Stimulated activated CD4-positive, alpha-beta T cell treated with anti-CD3 and anti-CD28 coated beads, Interleukin-15, amount 100 ng/mL, for 1 hour (primary cell): ENCODE measurements at places on chromosomes 3 and 15.

- no peak for DNase-seq
Measured at GRCh38 chr3:97940034-97940433, 32.2 kb downstream of the RIOX2 start.

- DNase-seq = no peak
Measured at GRCh38 chr3:155024006-155024638, 56.0 kb upstream of the MME start.

DNA sequence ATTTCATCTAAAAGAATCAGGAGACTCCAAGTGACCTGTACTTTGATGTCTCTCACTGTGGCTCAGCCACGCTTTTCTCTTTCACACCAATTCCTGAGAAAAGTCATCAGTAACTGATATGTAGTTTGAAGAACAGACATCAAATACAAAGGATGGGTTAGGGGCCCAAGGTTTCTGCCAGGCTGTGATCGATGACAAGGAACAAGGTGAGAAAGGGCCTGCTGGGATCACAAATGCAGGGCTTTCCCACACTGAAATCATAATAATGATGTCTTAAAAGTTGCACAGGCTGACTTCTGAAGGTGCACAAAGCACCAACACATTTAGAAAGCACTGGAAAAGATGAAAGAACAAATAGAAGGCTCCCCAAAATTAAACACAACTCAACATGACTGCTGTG, 396.9 kb downstream of the MAGI1 start:
- no peak for DNase-seq

- DNase-seq = no peak
Measured at GRCh38 chr3:73094129-73094528, 32.7 kb downstream of the EBLN2 start.

DNA sequence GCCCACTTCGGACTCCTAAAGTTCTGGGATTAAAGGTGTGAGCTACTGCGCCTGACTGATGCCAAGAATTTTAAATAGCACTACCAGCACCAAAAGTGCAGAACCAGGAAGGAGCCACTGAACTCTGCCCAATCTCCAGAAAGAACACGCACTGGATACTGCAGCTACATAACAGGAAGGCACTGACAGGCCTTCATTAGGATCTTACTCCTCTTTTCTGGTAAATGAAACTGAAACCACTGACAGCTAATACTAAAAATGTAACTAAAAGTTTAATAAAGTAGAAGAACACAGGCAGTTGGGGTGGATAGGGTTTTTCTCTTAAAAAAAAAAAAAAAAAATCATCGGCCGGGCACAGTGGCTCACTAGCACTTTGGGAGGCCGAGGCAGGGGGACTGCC, 74.1 kb upstream of the CHRM5 start:
- DNase-seq = no peak

- no peak for DNase-seq
Measured at GRCh38 chr3:150302246-150302645, 105.9 kb upstream of the TSC22D2 start.

DNA sequence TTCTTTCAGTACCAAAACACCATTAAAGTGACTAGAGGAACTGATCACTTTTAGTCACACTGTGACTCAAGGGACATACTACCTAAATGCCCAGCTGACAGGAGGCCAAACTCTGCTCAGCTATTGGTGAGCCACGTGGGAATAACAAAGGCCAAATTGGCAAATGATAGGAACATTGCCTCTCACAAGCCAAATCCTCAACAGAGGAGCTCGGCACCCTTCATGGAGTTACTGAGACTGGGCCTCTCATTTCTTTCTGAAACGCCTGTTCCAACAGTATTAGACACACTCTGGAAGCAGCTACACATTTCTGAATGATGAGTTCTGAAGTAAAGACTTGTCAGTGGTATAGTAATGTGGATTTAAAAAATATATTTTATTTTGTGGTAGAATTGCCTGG, 166.0 kb upstream of the COL8A1 start:
- no peak for DNase-seq

- DNase-seq = no peak
Measured at GRCh38 chr15:70358011-70358819, 260.5 kb upstream of the TLE3 start.

GRCh38 chr15:70514251-70514650, 249.1 kb downstream of the UACA start:
- DNase-seq = no peak

DNA sequence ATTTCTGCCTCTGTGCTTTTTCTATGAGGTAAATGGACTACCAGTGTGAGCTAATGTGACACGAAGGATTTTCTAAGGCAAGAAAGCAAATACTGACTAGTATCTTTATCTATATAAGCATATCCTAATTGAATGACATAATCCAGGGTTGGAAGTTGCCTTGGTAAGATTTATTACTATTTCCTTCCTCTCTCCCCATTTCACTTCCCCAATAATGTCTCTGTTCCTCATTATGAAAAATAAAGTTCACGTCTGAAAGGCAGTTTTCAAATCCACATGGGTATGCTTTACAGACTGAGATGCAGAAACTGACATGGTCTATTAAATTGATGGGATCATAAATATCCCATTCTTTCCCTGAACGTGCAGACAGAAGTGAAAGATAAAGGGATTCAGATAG, 86.0 kb downstream of the DTWD1 start:
- no peak for DNase-seq

DNA sequence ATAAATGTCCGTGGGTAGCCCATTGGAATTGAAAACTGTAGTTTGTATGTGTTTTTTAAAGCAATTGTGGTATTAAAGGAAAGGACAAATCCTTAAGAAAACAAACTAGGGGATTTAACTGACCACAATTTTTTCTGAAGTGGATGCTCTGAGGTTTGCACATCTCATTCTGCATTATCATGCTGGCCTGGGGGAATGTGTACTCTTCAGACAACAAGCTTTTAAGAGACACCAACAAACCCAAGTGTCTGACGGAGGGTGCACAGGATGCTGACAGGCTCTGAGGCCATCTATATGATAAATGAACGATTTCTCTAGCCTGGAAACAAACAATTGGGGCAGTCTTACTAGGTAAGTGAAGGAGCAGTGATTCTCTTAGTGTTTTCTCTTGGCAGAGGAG, 9.1 kb downstream of the LINS1 start:
- DNase-seq = no peak

- no peak for DNase-seq
Measured at GRCh38 chr3:116709479-116709878, at the start of gene TUSC7. TUSC7 (plus strand) TSS chr3:116709779.

DNA sequence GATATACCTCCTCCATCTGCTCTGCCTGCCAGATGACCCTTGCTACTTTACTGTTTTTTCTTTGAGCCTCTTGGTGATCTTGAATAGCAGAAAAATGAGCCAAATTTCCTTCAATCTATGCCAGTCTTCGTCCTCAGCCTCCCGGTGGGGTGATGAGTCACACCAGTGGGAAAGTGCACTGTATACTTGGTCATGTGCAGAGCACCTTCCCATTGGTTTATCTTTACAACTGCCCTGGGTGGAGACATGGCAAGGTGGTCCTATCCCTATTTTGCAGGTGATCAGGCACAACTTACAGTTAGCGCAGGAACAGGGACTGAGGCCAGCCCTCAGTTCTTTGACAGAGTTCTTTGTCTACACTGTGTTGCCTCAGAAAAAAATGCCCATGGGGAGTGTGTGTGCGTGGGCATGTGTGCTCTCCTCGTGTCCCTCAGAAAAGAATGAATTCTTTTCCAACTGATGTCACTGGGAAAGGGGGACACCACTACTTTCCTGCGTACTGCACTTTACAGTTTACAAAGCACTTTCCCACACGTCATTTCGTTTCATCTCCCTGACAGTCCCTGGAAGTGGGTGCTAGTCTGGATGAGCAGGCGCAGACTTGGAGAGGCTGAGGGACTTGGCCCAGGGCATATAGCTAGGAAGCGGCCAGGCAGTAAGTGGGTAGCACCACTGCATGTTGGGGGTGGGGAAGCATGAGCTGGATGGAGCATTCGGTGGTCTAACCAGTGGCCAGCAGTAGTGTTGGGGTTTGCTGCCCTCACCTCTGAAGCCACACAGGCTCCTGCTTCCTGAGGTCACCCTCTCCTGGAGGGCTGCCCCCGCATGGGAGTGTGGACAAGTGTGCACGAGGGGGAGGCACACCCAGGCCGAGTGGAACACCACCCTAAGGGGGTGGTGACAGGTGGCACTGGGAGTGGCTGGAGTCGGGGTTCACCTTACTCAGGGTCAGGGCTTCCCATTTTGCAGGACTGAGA, 24.1 kb downstream of the SMAD3 start:
- DNase-seq = no peak

DNA sequence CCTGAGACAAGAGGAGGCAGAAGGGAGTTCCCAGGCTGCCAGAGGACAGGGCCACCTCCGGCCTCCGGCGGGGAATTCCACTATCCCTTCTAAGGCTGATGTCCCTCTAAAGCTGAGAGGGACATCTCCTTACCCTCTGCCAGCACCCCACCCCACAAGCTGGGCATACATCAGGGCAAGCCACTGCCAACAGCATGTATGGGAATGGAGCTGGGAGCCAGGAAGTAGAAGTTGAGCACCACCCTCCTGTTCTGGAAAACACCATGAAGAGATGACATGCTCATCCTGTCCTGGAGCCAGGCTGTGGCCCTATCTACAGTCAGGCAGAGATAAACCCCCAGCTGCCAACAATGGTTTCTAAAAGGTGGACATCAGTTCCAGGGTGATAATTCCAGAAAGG, 7.1 kb downstream of the PLCD1 start:
- DNase-seq = no peak

GRCh38 chr15:63597821-63598220, 634 bp downstream of the FBXL22 start:
- DNase-seq = no peak

GRCh38 chr15:77717333-77717990, 84.8 kb upstream of the LINGO1 start:
- DNase-seq = no peak

- DNase-seq = no peak
Measured at GRCh38 chr3:140469491-140469890, 208.4 kb upstream of the TRIM42 start.

DNA sequence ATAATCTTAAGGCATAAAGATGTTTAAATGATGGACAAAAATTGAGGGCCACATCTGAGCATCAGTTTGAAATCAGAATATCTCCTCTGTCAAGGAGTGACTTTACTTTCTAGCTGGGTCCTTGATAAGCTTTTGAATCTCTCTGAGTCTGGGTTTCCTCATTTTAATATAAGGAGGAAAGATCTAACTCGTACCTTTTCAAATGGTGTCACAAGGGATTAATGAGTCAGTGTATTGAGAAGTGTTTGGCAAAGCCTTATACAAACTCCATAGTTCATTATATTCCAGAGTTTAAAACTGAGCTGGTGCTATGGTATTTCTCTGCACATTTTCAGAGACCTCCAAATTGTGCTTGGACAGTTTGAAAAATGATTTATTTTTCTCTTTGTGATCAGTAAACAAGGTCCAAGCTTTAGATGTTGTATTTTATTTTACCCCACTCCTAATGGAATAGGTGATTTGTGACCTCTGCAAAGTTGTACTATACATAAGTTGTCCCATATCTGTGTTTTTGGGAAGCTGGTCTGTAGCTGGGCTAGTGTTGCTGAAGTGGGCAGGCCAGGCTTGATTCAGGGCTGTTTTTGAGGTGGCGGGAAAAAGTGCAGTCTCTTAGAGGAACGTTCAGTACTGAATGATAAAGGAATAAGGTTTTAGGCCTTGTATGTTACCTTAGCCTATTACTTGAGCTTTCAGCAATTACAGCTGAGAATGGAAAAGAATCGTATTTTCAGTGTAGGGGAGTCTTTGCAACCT, 5.6 kb downstream of the FNDC3B start:
- DNase-seq = no peak

GRCh38 chr3:179948740-179949139, 88.0 kb downstream of the PEX5L start:
- DNase-seq = no peak

DNA sequence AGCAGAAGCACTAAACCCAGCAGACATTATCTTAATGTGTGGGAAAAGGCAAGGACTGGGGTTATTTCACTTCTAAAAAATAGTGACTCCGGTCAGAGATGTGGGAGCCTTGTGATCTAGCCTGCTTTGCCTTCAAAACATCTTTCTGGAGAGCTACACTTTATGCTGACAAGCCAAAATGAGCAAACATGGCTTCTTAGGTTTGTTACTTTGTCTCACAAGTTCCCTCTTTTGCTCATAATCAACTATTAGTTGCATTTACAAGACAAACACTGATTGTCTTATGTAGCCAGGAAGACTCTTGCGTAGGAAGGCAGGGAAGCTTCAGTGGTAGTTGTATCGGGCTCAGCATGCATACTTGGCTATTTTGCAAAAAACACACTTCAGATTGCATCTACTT, 129.2 kb downstream of the NUP210 start:
- DNase-seq = no peak

GRCh38 chr3:176587089-176587488, 610.2 kb downstream of the TBL1XR1 start:
- no peak for DNase-seq

DNA sequence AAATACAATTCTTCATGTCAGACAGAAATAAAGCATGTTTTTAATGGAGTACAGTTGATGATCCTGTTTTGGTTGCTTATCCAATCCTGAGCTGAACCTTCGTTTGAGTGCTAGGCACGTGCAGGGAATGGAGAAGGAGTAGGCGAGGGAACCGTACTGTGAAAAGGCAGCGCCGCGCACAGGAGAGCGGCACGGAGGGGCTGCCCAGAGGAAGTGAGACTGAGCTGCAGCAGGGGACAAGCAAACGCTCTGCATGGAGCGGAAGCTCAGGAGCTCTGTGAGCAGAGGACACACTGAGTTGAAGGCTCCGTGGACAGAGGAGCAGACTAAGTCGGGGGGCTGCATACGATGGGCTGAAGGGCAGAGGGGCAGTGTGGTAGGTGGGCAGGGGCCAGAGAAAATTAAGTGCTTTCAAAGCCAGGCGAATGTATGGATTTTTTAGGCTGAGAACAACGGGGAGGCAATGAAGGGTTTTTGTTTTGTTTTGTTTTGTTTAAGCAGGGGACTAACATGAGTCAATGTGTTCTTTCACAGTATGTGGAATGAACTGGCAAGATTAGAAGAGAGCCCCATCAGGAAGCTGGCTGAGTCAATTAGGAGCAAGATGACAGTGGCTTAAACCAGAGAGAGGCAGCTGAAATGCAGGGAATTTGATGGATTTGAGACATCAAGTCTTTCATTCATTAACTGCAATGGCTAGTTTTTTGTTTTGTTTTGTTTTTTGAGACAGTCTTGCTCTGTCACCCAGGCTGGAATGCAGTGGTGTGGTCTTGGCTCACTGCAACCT, 23.8 kb upstream of the TM2D3 start:
- no peak for DNase-seq

DNA sequence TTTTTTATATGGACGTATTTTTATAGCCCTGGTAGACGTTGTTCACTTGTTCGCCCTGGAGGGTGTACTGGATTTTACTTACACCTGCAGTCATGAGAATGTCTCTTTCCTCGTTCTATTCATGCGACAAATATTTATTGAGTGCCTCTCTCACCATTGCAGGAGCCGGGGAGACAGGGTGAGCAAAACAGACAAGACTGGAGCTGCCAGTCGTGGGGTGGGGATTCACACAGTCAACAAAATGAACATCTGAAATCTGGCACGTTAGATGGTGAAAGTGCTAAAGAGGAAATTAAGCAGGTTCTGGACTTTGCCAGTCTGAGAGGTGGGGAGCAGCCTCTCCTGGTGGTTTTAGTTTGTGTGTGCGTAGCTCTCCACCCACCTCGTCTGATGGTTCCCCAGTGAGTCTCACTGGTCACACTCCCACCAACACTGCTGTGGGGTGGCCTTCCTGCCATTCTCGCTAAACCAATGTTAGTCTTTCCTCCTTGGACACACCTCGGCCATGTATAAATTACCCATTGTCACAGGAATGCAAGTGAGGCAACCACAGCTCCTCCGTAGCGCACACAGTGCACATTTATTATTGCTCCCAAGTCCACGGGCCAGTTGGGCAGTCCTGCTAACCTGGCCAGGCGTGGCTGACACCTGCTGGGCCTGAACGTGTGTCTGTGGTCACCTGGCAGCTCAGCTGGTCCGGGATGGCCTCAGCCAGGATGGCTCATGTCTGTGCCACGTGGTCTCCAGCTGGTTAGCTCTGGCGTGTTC, 31.5 kb downstream of the FBLN2 start:
- DNase-seq = no peak
